ENCODE measurements at places on chromosomes 11 and 22.

DNA sequence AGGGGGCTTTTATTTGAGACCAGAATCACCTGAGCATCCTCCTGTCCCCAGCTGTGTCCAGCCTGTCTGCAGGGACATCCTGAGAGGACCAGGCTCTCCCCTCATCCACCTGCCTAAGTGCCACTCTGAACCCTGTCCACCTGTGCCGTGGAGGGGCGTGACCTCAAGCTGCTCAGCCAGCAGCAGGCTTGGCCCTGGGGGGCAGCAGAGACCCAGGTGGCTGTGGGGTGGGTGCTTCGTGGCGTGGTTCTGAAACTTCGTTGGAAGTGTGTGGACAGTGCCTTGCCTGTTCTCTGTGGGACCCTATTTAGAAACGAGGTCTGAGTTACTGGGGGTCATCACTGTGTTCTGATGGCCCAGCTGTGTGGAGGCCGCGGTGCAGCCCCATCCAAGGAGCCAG lies 72.7 kb downstream of the LRP5 start:
- DNase-seq = no peak

DNA sequence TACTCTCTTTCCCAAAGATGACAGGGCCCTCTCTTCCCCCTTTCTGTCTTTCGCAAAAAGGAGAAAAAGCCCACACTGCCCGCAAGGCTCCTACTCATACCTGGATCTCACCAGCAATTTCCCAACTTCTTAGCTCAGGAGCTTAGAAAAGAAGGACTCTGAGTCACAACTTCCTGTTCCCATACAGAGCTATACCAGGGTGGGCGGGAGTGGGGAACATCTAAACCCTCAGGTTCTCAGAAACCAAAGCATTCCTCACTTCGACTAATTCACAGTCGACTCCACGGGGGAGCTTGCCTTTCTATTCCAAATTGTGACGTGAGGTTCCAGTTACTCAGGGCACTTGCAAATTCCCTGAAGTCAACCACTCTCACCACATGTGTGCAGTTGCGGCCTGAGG lies 61.9 kb downstream of the MTNR1B start:
- DNase-seq = no peak

- no peak for DNase-seq
Observed at GRCh38 chr11:103091064-103091800, 728 bp downstream of the DCUN1D5 start.

DNA sequence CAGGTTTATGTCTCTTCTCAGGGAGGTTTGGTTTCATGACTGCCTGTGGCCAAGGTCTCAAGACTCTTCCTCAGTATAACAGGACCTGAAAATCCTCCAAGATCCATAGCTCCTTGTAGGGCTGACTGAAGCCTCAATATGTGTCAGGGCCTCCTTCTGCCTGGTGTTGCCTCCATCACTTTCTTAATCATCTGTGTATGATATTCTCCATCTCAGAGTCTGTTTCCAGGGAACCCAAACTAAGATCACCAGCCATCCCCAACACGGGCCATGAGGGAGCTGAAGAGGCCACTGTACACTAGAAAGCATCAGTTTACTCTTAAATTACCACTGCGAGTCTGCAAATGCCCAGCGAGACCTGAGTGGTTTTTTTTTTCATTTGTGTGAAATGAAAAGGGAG lies 17.7 kb downstream of the GGTLC2 start:
- no peak for DNase-seq

GRCh38 chr11:62592146-62592815 lies 958 bp upstream of the TUT1 start:
- no peak for DNase-seq

DNA sequence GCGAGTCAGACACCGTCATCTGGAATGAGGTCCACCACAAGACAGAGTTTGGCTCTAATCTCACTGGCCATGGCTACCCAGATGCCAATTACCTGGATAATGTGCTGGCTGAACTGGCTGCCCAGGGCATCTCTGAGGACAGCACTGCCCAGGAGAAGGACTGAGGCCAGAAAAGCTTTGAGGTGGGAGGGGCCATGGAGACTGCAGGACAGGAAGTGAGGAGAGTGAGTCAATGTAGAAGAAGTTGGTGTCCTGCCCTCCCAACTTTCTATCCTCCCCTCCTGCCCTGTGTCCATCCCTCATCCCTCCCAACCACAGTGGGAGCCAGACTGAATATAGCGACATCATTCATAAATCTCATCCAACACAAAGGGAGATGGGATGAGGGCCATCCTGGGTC lies 8.0 kb downstream of the MPEG1 start:
- no peak for DNase-seq

- DNase-seq = no peak
Observed at GRCh38 chr11:60118338-60118737, 29.9 kb downstream of the MS4A2 start.

DNA sequence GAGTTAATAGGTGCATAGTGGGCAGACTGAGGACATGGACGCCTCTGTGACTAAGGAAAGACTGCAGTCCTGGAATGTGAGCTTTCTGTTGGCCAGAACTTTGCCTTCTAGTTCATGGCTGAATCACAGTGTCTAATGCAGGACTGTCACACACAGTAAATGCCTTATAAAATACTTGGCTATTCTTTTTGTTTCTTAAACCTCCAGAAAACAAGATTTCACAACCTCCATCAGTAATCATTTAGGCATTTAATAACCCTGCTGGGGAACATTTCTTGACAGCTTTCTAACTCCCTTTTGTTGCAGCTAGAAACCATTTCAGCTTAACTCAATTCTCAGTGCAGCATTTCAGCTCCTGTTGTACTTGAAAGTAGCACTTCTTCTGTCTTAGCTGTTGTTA lies 335.8 kb upstream of the DDI1 start:
- DNase-seq = no peak

- DNase-seq = no peak
Observed at GRCh38 chr11:32015427-32015826, 75.4 kb upstream of the RCN1 start.

DNA sequence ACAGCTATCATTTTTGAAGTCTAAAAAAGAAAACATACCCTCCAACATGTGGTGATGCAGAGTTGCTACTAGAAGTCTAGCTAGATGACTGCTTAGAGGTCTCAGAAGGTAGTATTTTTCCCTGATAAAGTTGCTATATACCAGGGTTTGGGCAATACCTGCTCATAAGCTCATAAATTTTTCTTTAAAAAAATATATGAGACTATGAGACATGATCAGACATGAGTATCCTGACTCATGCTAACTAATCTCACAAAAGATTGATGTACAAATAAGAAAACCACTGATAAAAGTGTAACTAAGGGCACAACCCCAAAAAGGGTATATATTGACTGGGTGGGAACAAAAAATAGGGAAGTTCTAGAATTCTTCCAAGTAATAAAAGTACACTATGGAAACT lies 740.9 kb downstream of the METTL15 start:
- no peak for DNase-seq

GRCh38 chr22:17491090-17491640 lies 72.1 kb upstream of the SLC25A18 start:
- no peak for DNase-seq

DNA sequence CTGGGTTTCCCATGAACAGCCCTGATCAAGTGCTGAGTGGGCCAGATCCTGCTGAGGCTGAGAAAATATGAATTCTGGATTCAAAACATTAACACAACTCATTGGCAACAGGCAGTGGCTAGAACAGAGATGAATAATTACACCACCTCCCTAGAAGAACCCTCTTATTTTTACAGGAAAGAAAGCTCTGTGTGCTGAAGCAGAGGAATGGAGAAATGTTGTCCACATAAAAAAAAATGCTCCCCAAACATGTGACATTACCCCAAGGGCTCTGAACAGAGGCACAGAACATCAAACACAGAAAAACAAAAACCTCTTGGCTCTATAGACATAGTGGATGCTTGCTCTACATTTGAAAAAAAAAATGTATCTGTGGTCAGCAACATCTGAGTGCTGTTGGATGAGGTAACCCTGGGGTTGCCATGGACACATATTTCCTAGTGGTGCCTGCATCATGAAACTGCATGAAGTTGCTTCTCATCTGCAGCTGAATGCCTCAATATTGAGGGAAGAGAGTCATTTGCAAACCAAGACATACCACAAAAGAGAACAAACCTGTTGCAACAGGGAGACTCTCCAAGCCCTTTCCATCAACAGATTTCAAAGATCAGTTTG lies 98.8 kb downstream of the SNX19 start:
- no peak for DNase-seq

- no peak for DNase-seq
Observed at GRCh38 chr11:68505596-68505995, 45.0 kb downstream of the PPP6R3 start.

DNA sequence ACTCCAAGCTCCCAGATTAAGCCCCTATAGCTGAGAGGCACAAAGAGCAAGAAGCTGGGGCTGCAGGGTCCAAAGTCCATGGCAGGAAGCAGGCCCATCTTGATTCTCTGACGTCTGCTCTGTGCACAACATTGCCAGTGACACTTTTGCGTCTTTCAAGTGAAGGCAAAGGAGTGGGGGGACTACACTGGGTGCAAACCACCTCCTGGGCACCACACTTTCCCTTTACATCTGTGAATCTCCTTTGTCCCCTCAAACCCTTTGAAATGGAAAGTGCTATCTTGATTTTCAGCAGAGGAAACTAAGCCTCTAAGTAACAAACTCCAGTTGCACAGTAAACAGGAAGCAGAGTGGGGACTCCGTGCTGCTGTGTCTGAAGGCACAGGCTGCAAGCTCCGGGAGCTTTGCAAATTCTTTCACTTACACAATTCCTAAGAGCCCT lies 428.0 kb downstream of the LARGE1 start:
- DNase-seq = no peak

DNA sequence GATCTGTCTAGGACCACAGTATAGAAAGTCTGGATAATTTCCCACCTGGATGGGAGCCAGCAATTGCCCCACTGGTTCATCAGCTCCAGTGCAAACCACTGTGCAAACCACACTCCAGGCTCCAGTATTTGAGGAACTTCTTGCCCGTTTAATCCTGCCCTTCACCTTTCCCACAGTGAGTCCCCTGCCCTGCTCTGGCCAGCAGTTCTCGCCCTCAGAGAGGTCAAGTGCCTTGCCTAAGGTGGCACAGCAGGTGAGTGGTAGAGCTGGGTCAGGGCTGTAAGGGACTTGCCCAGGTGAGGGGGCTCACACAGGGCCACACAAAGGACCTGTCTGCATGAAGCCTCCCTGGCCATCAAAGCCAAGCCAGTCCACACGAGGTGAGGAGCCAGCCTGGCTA lies 24.1 kb downstream of the MS4A10 start:
- no peak for DNase-seq

- DNase-seq = no peak
Observed at GRCh38 chr11:26665036-26665435, 56.8 kb downstream of the SLC5A12 start.

DNA sequence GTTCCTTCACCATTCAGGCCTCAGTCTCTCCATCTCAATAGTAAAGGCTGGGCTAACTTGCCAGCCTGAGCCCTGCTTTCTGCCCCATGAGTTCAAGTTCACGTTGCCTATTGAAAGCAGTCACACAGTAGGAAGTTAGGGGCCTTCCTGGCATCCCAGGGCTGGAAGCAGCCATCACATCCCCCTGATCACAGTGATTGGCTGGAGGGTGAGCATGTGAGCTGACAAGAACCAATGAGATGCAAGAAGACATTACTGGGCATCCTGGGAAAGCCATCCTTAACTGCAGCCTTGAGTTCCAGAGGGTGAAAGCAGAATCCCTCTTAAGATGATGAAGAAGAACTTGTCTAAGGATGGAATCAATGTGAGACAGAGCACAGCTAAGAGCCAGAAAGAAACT lies 29.1 kb downstream of the IRAG1 start:
- DNase-seq = no peak

GRCh38 chr11:95338430-95338991 lies 107.5 kb upstream of the SESN3 start:
- DNase-seq = no peak

DNA sequence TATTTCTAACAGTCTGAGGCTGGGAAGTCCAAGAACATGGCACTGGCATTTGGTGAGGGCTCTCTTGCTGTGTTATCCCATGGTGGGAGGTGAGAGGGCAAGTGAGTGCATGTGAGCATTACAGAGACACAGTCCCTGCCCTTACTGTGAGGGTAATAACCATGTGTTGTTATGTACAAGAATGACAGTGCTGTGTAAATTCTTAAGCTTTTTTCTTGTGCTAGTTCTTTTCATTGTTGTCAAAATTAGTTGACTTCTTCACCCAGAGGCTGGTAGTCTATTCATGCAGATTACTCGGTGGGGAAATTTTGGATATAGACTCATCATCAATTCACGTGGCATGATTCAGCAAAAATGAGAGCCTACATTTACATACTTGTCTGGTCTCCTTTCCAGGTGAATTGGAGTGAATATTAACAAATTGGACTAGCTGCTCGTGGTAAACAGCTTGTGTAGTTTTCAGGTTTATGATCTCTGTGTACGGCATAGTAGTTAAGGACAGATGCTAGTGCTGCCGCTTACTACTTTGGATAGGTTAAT lies 49.3 kb downstream of the ATXN10 start:
- DNase-seq = no peak

DNA sequence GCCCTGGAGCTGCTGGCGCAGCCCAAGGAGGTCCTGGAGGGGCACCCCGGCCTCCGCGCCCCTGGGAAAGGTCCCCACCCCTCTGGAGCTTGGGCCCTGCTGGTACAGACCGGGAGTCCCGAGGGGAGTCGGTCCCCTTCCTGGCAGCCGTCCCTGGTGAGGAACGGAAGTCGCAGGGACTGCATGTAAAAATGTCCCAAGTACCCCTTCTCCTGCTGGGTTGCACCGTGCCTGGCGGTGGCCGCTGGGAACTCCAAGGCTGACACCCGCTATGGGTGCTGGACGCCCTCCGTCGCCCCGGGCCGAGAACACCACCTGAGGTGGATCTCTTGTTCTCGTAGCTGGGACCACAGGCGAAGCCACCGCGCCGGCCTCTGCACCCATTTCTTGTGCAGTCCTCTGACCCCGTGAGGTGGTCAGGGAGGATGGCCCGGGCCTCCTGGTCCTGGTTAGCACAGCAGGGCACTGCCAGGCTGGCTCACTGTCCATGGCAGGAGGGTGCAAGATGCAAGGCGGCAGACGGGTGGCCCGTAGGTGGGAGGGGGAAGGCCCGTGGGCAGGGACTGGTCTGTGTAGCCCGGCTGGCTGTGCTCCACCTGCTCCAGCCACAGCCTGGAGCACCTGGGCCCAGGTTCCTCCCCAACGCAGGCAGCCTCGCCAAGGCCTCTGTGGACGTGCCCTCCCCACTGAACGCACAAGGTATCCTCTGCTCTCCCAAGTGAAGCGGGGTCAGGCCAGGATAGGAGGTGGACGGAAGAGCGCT lies 165.2 kb downstream of the IGLL1 start:
- no peak for DNase-seq

DNA sequence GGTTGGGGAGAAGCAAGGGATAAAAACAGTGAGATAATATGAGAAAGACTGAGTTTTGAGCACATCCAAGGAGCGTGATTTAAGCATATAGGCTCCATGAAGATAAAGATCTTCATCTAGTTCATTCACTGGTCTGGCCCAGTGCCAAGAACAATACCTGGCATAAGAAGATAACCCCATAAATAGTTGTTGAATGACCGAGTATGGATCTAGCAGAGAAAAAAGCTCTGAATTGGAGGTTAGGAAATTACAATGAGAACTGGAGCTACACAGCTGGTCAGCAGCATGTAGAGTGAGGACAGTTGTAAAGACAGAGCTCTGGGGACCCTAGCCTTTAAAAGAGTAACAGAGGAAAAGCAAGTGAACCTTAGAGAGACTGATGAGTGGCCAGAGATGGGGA lies 33.0 kb upstream of the PAK1 start:
- no peak for DNase-seq

GRCh38 chr11:105573091-105573490 lies 36.8 kb upstream of the GRIA4 start:
- no peak for DNase-seq

GRCh38 chr22:43164636-43165035 lies 13.3 kb downstream of the TSPO start:
- no peak for DNase-seq

GRCh38 chr11:116233561-116233960 lies 539.2 kb downstream of the BUD13 start:
- DNase-seq = no peak

All from stimulated activated CD4-positive, alpha-beta T cell treated with anti-CD3 and anti-CD28 coated beads, TNF-alpha, amount 100 ng/mL, for 24 hours (primary cell).